Astrocyte (in vitro differentiated cells and primary cell): ENCODE measurements at places on chromosomes 1 and 21. TPM values are rescaled to one million over a fixed set of nuclear protein-coding genes. Genes with fewer than 3 reads are reported as not detected.

Gene GAS5
- total RNA-seq = 435 and 473 TPM in 2 replicates

- no peak for DNase-seq
Measured at GRCh38 chr1:16151196-16151994, 4.5 kb downstream of the EPHA2 start.

DNA sequence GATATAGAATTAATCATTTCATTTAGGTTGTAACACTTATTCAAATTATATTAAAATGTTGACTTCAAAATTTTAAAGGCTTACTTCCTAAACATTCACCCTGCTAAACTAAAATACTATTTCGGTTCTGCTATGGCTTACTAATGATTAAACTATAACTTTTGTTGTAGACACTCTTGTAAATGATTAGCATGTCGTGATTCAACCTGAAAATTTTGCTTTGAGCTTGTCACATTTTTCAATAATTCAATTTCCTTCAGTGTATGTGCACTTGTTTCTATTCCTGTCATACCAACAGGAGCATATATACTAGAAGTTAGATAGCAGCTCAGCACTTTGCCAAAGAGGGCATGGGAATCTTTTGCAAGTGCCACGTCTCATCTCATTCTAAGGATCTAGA, 1018.8 kb downstream of the AMY1C start:
- no peak for DNase-seq

- no peak for DNase-seq
Measured at GRCh38 chr21:44464351-44464750, 9.0 kb downstream of the LRRC3 start.
